ENCODE measurements at places on chromosomes 1 and 21.

DNA sequence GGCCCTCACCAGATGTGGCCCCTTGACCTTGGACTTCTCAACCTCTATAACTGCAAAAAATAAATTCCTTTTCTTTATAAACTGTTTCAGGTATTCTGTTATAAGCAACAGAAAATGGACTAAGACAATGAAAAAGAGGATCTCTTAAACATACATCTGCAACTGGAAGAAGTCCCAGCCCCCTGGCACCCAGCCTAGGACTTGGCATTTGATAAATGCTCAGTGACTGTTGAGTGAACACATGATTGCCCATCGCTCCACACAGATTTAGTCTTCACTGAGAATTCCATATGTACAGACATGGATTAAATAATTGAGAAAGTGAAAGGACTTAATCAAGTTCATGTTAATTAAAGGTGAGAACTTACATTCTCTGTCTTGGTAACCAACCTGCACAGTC lies 344.9 kb upstream of the RUNX1 start:
- DNase-seq, result no peak

DNA sequence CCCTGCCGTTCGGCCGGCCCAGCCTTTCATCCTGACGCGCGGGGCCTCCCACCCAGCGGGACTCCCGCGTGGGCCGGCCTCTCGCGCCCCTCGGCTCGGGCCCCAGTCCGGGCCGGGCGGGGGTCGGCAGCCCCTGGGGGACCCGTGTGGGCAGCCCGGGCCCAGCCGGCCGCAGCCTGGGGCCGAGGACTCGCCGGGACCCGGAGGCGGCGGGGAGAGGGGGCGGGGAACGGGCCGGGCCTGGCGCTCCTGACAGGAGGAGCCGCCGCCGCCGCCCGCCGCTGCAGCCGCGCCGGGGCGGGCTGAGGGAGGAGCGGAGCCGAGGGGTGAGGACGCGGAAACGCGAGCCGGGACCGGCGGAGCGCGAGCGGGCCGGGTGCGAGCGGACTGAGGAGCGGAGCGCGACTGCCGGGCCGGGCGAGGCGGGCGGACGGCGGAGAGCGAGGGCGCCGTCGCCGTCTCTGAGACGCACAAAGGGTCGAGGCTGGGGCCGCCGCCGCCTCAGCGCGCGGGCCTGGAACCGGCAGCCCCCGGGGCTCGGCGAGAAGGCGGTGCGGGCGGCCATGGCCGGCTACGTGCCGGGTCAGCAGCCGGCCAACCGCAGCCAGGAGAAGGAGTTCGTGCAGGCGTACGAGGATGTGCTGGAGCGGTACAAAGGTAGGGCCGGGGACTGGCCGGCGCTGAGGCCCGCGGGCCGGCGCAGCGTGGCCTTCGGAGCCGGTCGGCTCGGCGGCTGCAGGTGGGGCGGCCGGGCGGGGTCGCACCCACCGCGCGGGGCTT lies 79.1 kb downstream of the NDUFS5 start:
- DNase-seq, result peak; percentile 63

GRCh38 chr1:170791941-170792340 lies 128.0 kb downstream of the PRRX1 start:
- DNase-seq, result no peak

- DNase-seq, result no peak
These were observed 105.8 kb downstream of the ARHGEF10L start for GRCh38 chr1:17645068-17645911.

GRCh38 chr1:102693345-102693744 lies 415.0 kb downstream of the COL11A1 start:
- no peak for DNase-seq
